Stimulated activated CD8-positive, alpha-beta memory T cell treated with anti-CD3 and anti-CD28 coated beads, Interleukin-4, amount 100 ng/mL, for 4 hours (primary cell): ENCODE measurements at places on chromosomes 2 and 18.
A peak's percentile ranks its signal among the peaks of the same experiment; 100 is the strongest.

DNA sequence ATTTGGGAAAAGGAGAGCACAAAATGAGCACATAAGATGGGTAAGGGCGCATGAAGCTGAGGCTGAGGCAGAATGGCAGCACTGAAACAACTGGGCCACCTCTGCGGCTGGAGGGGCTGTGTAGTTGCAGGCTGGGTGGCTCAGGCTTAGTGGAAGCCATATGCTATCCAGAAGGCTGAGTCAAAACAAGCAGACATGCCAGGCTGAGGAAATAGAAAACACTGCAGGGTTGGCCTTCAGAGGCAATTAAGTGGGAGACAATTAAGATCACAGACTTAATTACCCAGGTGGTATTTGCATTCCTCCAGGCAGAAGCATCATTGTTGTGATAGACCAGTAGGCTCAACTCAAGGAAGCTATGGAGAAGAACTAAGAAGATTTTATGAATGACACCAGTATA, 11.4 kb upstream of the XPO1 start:
- no peak for DNase-seq

GRCh38 chr18:43314941-43315340, 37.7 kb upstream of the SYT4 start:
- no peak for DNase-seq

DNA sequence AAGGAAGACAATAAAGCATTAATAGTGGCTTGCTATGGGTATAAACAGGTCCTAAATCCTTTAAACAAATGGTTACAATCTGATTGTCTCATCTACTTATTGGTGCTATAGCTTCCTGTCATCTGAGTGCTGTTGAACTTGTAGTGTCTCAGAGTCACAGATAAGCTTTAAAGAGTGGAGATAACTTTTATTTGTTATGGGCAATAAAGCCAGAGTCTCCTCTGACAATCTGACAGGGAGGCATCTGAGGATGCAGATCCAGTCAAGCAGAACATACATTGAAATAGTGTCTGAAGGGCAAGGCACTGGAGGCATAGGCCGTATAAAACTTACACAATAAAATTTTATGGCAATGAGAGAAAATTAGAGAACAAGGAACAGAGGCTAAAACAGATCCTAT, 1132.4 kb upstream of the CDH2 start:
- DNase-seq: no peak

DNA sequence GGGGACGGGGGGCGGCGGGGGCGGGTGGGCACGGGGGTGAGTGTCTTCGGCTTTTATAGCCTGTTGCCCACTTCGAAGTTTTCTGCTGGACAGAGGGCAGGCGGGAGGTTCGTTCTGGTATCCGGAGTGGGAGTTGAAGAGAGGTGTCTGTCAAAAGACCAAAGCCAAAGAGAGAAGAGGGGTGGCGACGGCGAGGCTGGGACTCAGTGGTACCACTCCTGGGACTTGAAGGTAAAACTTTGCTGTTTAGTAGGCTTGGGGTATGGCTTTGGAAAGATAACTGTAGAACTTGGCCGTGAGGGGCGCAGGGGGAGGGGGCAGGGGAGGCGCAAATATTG, 215.8 kb upstream of the DTNA start:
- DNase-seq: no peak

DNA sequence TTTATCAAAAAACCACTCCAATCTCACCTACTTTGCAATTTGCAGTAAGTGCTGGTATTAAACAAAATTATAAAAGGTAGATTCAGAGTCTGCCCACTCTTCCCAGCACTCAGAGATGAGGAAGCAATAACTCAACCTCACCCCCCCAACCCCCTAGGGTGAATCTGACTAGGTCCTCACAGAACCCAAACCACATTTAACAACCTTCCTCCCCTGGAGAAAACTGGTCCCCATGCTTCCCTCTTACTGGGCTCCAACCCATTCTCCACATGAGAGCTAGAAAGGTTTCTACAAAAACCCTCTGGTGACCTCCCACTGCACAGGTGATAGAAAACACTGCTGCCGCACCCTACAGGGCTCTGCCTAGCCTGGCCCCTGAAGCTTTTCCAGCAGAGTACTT, 40.5 kb upstream of the BMP10 start:
- no peak for DNase-seq

DNA sequence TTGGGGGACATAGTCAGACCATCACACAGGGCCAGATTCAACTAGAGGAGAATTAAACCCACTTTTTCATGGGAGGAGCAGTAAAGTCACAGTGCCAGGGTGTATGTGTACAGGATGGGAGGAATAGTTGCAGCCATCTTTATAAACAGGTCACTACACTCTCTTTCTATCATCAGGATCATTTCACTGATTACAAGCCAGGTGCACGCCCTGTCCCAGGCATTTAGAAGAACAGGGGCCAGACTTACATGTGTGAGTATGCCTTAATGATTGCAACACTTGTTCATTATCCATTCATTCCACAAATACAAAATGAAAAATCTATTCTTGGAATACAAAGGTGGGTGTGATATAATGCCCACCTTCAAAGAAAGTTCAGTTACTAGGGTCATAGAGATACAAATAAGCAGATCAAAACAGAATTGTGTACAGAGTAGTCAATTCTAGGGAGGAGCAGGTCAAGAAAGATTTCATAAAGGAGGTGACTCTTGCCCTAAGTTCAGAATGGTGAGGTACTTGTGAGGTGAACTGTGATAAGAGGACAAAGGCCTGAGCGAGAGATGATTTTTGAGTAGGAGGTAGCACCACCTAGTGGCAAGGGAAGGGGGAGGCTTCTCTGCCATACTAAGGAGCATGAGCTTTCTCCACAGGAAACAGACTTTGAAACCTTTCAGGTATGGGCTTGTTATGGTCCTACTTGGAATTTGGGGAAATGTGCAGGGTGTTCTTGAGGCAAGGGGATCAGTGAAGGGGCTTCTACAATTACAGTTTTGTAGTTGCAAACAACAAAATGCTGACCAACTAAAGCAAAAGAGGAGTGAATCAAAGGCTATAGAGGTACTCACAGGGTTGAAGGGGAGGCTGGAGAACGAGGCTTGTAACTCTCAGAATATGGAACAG, 156.3 kb downstream of the SUCLG1 start:
- no peak for DNase-seq

- no peak for DNase-seq
These were observed 61.1 kb upstream of the ACYP2 start for GRCh38 chr2:54054271-54054670.

DNA sequence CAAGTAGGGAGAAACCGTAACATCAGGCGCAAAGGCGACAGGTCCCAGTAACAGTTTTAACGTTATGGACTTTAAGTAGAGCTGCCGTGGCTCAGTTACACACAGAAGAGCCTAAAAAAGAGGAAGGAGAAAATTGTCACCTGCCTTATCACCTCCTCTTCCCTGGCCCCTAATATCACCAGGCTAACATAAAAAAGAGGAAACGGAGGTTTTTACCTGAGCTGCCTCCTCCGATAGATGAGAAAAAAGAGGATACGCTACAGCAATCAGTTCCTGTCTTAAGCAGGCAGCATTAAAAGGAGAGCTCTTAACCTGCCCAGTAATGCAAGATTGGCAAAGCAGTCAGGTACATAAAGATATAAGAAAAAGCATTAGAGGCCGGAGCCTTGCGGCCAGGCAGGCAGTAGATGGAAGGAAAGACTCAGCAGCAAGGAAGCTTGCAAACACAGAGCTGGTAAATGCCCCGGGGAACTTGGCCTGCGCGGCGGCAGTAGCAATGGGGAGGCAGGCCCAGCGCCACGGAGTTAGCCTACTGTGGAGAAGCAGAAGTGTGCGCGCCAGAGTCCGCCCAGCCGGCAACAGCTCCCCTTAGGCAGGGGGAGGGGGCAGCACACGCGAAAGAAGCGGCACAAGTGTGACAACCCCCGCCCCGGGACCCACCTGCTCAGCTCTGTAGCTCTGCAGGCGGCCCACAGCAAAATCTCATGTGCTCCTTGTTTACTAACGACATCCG, 116.3 kb upstream of the SCN7A start:
- DNase-seq: no peak

DNA sequence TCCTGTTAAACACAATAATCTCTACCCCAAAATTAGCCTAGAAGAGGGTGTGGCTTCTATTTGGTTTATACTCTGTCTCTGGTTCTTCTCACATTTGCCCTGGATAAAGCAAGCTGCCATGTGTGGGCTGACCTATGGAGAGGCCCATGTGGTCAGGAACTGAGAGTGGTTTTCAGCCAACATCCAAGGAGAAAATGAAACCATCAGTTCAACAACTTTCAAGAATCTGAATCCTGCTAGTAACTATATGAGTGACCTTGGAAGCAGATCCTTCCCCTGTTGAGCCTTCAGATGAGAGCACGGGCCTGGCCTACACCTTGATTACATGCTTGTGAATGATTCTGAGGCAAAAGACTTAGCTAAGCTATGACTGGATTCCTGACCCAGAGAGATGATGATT, 11.5 kb upstream of the TRIB2 start:
- DNase-seq: no peak

GRCh38 chr2:121173806-121174205, 111.2 kb downstream of the TFCP2L1 start:
- no peak for DNase-seq

GRCh38 chr2:159904127-159904958, 106.3 kb upstream of the CD302 start:
- peak; percentile 52 for DNase-seq

GRCh38 chr18:63207143-63207790, 112.3 kb downstream of the BCL2 start:
- no peak for DNase-seq

- DNase-seq: peak; percentile 2
These were observed 47.1 kb upstream of the SELENOI start for GRCh38 chr2:26298638-26299393.

GRCh38 chr2:96916156-96916630, 46.3 kb upstream of the SEMA4C start:
- DNase-seq: no peak

DNA sequence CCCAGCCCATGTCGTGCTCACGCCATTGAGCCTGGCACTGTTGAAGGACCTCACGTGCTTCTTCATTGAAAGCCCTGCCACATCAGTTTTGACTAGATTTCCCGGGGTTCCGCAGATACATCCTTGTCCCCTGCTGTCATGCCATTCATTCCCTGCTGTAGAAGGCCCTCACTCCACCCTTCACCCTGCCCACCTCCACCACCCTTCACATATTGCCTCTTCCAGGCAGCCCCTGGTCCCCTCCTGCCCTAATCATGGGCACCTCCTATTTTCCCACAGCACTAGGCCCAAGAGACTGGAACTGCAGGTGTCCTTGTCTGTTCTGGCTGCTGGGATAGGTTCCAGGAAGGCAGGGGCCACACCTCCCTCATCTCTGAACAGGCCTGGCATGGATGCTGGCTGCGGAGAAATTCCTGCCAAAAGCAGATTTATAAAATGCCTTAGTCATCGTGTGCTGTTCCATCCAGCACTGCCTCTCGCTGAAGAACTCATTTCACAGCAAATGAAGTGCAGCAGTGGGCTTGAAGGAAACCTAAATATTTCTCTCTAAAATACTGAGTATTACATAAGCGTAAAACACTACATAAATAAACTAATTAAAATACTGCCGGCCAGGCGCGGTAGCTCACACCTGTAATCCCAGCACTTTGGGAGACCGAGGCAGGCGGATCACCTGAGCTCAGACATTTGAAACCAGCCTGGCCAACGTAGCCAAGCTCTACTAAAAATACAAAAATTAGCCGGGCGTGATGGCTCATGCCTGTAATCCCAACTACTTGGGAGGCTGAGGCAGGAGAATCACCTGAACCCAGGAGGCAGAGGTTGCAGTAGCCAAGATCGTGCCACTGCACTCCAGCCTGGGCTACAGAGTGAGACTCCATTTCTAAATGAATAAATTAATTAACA, 38.4 kb downstream of the EIF4E2 start:
- DNase-seq: no peak

DNA sequence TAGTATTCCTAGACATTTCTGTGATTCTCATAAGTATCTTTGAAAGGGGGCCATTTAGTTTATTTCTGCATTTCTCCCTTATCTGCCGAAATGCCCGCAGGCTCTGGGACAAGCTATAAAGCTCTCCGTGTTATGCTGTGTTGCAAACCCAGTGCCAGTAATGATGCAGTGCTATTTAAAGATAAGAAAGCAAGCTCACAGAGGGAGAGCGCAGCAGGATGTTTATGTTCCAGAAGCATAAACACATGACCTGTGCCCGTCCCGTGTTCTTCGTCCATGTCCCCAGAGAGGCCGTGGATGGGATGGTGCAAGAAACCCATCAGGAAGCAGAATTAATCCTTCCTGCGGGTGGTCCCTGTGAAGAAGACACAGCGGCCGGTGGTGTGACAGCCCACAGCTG, 99.4 kb downstream of the NEDD4L start:
- no peak for DNase-seq

- DNase-seq: no peak
These were observed 479.4 kb downstream of the METTL4 start for GRCh38 chr18:2091937-2092336.

- DNase-seq: no peak
These were observed 88.3 kb downstream of the RAPH1 start for GRCh38 chr2:203446780-203447179.

GRCh38 chr2:207164006-207164831, 1.5 kb downstream of the KLF7 start:
- DNase-seq: no peak

DNA sequence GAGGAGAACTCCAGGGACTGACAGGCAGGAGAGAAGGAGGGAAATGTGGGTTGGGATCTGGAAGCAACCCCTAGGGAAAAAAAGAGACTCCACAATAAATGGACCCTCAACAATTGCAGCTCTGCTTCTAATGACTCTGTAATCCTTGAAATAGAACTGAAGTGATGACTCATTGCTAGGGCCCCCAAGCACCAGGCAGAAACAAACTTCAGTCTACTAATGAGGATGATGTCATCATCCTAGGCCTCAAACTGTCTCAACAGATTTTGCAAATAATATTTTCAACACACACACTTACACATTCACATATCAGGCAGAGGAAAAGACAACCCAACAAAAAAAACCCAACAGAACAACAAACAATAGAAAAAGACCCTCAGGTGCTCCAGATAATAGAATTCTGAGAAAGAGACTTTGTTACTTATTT, 143.3 kb downstream of the HDAC4 start:
- DNase-seq: no peak

- no peak for DNase-seq
These were observed 151.3 kb downstream of the NEDD4L start for GRCh38 chr18:58195278-58195765.

- DNase-seq: no peak
These were observed 265.0 kb upstream of the SLC8A1 start for GRCh38 chr2:40716879-40717278.

- DNase-seq: no peak
These were observed 2.3 kb downstream of the EML4 start for GRCh38 chr2:42171396-42171980.

GRCh38 chr2:150125188-150125587, 362.3 kb downstream of the RND3 start:
- DNase-seq: no peak
